Activated CD4-positive, alpha-beta T cell treated with anti-CD3 and anti-CD28 coated beads, Interleukin-2, amount 50 U/mL, for 1 hour (primary cell): ENCODE measurements at places on chromosomes 4 and X.

DNA sequence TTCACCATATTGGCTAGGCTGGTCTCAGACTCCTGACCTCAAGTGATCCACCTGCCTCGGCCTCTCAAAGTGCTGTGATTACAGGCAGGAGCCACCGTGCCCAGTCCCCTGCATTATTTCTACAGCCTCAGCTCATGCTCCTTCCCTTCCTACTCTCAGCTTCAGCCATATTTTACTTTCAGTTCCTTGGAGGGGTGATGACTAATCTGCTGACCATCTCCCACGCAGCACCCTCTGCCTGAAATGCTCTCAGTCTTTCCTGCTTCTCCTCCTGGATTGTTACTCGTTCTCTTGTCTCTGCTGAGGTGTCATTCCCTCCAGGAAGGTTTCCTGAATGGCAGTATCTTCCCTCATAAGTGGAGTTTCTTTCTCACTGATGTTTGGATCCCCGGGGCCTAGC is 63.3 kb downstream of the MOSPD2 start:
- DNase-seq, result no peak

- no peak for DNase-seq
Observed at GRCh38 chr4:188372058-188372457, 232.8 kb downstream of the TRIML1 start.

GRCh38 chrX:21996872-21997455 is 35.2 kb upstream of the PHEX start:
- DNase-seq, result no peak

- DNase-seq, result no peak
Observed at GRCh38 chr4:17058916-17059741, 160.7 kb upstream of the LDB2 start.

GRCh38 chr4:39394706-39395105 is 12.0 kb upstream of the KLB start:
- DNase-seq, result no peak

DNA sequence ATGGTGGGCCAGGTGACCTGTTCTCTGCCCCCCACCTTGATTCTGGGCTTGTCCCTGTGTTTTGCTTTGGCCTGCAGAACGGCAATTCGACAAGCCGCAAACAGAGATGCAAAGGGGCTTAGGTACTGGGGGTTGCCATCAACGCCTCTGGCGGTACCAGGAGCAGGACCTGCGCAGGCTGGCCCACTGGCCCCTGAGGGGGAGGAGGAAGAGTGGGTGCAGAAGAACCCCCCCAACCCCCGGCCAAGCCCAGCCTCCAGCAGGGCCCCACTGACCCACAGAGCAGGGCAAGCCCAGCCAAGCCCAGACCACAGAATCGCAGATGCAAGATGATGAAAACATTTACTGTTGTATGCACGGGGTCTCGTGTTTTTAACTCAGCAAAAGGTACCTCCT is 89.4 kb downstream of the PPP2R2C start:
- DNase-seq, result no peak

DNA sequence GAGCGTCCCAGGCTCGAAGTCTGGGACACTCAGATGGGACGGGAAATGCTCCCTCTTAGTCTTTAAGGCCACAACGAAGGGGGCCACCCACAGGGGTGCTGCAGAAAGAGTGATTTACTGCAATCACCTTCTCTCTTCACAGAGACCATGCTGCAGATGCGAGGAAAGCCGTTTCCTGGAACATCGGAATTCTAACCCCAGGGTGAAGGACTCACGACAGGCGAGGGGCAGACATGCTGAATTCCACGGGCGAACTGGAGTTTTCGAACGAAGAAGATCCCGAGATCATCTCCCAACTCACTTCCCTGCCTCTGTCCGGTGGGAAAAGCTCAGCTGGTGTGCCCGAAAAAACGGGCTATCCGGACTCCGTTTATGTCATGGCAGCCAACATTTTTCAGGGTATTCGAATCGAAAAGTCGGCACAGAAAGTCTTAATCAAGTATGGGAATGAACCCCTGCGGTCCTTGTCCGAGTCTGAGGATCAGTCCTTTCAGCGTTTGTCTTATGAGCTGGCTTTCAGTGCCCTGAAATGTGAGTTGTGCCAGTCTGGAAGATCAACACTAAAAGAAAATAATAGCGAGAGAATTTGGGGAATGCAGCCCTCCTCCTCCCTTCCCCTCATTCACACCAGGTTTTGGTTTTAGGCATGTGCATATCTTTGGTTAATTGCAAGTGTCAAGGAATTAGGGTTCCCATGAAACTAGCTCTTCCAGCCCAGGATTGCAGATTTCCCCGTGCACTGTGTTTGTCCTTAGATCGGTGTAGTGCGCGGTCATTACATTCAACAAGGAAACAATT is 905 bp downstream of the NSUN7 start:
- no peak for DNase-seq

- DNase-seq, result no peak
Observed at GRCh38 chr4:22877486-22878052, 184.8 kb downstream of the GBA3 start.

GRCh38 chr4:74412225-74412624 is 32.7 kb upstream of the AREG start:
- DNase-seq, result no peak

DNA sequence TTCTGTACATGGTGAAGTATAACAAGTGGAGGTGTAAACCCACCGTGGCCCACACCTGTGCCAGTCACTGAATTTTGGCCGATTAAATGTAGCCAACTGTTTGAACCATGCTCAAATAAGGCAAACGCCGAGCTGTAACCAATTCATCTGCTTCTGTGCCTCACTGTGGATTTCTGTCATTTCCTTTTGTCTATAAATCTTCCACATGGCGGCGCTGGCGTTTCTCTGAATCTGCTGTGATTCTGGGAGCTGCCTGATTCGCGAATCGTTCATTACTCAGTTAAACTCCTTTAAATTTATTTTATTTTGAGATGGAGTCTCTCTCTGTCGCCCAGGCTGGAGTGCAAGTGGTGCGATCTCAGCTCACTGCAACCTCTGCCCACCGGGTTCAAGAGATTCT is 19.2 kb downstream of the SUPT20HL2 start:
- DNase-seq, result peak; percentile 1

DNA sequence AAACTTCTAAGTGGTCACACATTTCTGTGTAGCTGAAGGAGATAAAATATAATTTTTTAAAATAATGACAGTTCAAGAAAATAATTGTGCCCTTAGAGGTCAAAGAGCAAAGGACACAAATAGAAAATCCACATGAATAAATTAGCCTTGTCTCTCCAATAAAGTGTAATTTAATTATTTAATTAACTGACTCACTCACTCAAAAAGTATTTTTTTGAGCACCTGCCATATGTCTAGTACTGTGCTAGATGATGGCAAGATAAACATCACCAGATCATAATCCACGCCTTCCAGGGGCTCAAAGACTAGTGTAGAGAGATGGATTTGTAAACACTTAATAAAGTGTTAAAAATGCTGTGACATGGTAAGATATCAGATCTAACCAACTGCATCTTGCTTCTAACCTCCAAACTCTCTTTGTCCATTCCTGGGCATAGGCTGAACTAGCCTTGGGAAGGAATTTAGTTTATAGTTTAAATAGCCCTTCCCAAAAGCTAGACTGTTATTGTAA is 112.5 kb downstream of the SCLT1 start:
- no peak for DNase-seq

DNA sequence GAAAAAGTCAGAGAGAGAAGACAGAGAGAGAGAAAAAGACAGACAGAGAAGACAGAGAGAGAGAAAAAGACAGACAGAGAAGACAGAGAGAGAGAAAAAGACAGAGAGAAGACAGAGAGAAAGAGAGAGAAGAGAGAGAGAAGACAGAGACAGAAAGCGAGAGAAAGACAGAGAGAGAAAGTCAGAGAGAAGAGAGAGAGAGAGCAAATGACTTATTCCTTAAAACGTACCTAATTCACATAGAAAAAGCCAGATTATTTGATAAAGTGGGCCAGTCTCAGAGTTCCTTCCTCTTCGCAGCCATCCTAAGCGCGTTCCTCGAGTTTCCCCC is 7.4 kb upstream of the SHOX start:
- no peak for DNase-seq

- DNase-seq, result no peak
Observed at GRCh38 chr4:63558709-63559108, 850.5 kb downstream of the TECRL start.

- no peak for DNase-seq
Observed at GRCh38 chr4:27702730-27703431, 842.2 kb downstream of the STIM2 start.

GRCh38 chrX:3713937-3714434 is 537 bp upstream of the PRKX start:
- DNase-seq, result no peak

DNA sequence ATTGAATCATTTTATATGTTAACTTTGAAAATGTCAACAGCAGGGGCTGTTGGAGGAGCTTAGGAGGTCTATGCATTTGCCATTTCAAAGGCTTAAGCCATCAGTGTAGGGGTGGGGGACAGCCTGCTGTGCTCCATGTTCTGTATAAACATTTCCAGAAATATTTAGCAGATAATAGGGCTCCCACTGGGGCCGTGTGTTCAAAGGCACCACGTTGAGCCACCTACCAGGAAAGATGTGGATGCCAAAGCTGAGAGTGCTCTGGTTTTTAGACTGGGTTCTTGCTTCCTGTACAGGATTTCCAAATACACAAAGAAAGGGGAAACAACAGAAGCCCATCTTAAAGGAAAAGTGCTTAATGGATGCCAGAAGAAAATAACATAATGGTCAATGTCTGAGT is 219.5 kb downstream of the CENPC start:
- DNase-seq, result no peak

DNA sequence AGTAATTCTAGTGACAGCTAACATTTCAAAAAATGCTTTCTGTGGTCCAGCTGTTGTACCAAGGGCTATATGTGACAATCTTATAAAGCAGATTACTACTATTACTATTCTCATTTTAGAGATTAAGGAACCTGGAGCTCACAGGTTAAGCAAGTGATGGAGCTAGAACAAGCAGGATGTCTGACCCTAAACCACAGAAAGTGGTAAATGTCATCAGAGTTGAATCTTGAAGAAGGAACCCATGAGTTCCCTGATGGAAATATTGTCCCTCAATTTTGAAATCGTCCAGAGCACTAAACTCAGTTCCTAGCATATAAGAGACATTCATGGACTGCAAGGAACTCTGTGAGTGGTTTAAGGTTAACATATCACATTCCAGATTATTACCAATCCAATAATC is 214.0 kb downstream of the APBB2 start:
- DNase-seq, result no peak

DNA sequence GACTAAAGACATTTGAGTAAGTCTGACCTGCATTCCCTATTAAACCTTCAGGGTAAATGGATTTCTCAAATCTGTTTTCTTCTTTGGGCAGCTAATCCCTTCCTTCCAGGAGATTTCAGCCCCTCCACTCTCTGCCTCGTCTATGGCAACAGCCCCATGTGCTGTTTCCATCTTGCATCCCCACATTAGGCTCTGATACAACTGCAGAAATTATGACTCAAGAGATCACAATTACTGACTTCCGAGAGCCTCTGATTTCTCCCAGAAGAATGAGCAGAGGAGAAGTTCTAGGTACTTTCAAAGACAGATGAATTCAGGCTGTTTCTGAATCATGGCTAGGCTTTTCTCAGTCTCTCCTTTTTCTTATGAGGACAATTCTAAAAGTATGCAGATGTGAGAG is 38.7 kb downstream of the RAI2 start:
- no peak for DNase-seq

GRCh38 chr4:57605376-57605775 is 495.2 kb upstream of the IGFBP7 start:
- no peak for DNase-seq

DNA sequence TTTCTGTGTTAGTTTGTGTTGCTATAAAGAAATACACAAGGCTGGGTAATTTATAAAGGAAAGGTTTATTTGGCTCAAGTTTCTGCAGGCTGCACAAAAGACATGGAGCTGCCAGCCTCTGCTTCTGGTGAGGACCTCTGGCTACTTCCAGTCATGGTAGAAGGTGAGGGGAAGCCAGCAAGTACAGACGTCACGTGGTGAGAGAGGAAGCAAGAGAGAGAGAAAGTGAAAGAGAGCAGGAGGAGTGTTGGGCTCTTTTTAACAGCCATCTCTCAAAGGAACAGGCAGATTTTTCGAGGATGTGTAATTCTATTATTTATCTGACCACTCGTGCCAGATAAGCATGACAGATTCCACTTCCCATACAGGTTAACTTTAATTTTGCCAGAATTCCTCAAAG is 1199.1 kb downstream of the ADGRL3 start:
- no peak for DNase-seq
